ENCODE measurements at places on chromosomes 2 and 18.

- DNase-seq = no peak
Observed at GRCh38 chr2:240293557-240294461, 141.7 kb upstream of the GPC1 start.

- no peak for DNase-seq
Observed at GRCh38 chr2:45496869-45497268, 114.2 kb downstream of the SRBD1 start.

DNA sequence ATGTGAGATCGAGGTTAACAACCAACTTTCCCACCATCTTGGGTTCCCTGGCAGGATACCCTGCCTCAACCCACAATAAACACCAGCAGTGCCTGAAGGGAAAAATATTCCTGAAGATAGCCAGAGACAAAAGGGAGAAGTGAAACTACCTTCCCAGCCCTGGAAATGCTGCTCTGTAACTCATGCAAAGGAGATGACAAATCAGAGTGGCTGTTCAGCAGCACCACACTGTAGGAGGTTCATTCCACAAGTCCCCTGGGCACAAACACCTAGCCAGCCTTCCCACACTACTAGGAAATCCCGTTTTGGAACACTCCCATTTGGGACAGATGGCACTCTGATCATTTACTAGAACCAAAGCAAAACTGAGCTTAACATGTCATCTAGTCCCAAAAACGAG is 190.7 kb upstream of the RBBP8 start:
- DNase-seq = no peak

DNA sequence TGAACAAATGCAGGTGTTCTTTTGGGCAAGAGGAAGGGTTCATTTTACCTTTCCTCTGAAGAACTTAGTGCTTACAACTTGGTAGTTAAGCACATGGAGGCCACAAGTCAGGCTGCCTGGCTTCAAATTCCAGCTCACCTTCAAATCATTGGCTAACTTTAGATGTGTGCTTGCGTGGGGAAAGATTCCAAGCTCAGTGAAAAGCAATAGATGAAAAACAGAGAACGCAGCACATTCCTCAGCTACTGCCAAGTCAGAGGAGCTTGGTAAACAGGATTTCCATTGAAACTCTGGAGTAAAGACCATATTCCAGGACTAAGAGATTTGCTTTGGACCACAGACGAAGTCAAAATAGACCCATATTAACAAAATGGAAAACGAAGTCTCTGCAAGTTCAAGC is 96.3 kb upstream of the ASB18 start:
- no peak for DNase-seq

DNA sequence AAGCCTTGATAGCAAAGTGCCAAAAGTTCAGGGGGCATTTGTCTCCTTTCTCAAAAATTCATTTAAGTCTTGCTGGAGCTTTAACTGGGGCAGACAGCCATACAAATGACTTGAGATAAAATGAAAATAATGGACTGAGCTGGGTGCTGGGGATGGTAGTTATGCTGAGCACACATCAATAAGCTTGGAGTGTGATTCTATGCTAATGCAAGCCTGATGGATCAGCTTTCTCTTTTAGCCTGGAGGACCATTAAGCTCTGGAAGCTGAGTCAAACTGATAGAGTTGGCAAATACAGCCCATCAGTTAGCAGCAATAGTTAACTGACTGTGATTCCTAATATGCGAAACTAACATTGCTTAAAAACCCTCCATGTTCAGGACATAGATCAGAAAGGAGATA is 98.0 kb downstream of the CAMKMT start:
- no peak for DNase-seq

DNA sequence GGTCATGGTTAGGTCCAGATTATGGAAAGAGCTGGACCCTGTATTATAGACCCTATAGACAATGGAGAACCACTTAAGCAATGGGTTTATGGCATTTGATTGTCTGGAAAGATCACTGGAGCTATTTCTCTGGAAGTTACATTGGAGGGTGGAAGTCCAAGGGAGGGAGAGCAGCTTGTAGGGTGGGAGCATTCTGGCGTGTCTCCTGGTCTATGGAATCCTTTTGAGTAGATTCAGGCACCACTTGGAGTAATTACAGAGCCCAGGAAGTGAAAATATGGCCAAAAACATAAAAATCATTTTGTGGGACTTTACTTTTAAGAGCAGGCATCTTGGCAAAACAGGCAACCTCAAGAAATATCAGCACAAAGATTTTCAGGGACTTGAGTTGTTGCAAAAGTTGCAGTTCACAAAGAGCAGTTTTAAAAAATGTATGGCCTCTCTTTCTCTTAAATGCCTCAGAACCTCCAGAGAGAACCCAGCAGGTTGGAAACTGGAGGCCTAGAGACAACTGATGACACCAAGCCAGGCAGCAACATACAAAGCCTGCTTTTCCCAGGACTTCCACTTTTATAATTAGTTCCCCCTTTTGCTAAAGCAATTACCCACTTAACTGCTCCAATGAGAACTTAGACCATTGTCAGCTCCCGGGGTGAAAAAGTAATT is 331.0 kb downstream of the MYCN start:
- DNase-seq = no peak
